ENCODE measurements at places on chromosomes 1 and 21.

- no peak for DNase-seq
Measured at GRCh38 chr1:82901561-82901960, 1097.4 kb downstream of the TTLL7 start.

DNA sequence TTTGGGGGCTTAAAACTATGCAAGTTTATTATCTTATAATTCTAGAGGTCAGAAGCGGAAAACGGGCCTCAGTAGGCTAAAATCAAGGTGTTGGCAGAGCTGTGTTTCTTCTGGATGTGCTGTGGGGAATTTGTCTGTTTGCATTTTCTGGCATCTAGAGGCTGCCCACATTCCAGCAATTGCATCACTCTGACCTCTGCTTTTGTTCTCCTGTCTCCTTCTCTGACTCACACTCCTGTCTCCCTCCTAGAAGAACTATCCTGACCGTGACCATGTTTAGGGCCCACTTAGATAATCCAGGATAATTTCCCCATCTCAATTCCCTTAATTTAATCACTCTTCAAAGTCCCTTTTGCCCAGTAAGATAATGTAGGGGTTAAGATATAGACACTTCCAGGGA is 127.4 kb upstream of the DEPDC1 start:
- DNase-seq, result peak; percentile 5

DNA sequence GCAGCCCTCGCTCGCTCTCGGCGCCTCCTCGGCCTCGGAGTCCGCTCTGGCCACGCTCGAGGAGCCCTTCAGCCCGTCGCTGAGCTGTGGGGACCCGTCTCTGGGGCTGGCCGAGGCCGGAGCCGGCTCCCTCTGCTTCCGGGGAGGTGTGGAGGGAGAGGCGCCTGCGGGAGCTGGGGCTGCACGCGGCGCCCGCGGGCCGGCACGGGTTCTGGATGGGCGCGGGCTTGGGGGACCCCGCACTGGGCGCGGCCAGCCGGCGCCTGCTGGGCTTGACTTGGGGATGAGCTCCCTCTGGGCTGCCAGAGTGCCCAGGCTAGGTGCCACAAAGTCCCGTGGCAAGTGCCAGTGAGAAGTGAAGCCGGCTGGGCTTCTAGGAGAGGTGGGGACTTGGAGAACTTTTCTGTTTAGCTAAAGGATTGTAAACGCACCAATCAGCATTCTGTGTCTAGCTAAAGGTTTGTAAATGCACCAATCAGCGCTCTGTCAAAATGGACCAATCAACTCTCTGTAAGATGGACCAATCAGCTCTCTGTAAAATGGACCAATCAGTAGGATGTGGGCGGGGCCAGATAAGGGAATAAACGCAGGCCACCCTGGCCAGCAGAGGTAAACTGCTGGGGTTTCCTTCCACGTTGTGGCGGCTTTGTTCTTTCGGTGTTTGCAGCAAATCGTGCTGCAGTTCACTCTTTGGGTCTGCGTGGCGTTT is 20.2 kb downstream of the EXOC8 start:
- DNase-seq, result no peak

- DNase-seq, result no peak
Measured at GRCh38 chr1:211198111-211198510, 61.1 kb upstream of the RCOR3 start.

DNA sequence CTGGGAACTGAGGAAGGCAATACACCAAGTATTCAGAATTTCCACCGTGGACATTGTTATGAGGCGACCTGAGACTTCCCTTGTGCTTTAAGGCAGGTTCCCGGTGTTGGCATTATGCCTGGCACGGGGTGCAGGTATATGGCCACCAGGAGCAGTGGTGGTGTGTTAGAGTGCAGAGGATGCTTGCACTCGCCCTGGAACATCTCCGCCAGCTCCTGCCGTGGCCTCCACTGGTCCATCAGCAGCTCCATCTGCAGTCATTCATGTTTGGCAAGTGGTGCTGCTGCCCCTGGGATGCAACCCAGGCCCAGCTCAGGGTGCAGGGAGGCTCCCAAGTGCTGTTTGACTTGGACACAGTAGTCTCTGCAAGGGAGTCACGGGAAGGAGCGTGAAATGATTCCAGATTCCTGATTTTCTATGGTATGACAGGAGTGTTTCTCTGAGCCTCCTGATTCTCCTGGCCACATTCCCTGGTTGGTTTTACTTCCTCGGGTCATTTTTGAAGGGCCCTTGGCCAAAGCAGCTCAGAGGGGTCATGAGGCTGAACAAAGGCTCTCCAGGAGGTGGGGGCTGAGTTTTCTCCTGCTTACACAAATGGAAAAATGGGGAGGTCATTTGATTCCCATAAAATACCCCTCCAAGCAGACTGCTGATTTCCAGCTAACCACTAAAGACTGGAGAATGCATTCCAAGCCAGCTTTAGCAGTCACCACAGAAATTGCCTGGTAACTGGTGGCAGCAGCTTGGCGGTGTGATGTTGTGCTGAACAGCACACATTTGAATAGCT is 60.4 kb upstream of the PSEN2 start:
- DNase-seq, result no peak

GRCh38 chr1:222632749-222633148 is 14.9 kb downstream of the MIA3 start:
- no peak for DNase-seq

GRCh38 chr1:36530791-36531190 is 48.1 kb upstream of the CSF3R start:
- no peak for DNase-seq

Data from retina (tissue), 1 donor.